ENCODE measurements at places on chromosomes 12 and 14. TPM values are rescaled to one million over a fixed set of nuclear protein-coding genes. Genes with fewer than 3 reads are reported as not detected.

CCDC177 gene
- total RNA-seq: 0.05 TPM

ENDOU gene
- total RNA-seq: not detected

SLC2A14 gene
- 0.63 TPM for total RNA-seq

IL22 gene
- not detected for total RNA-seq

PLEKHG7 gene
- not detected for total RNA-seq
